Activated naive CD4-positive, alpha-beta T cell treated with Interleukin-2 at 50 U/mL for 16 hours (primary cell): ENCODE measurements at places on chromosomes 4 and X.
A peak's percentile ranks its signal among the peaks of the same experiment; 100 is the strongest.

DNA sequence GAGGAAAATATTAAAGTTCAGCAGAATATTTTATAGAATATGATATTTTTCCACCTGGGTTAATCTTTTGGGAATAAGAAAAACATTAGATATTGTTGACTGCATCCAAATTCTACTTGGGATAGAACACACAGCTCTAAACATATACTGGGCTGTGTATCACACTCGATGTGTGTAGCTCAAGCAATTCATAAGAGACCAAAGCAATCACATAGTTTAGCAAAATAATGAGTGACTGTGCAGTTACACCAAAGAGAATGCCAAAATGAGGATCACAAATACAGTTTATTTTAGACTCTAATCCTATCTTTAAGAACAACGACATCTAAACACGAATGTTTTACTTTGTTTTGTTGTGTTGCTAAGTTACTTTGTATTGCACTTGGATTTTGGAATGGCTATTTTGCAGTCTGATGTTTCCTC is 101.2 kb downstream of the CBR4 start:
- DNase-seq: no peak

DNA sequence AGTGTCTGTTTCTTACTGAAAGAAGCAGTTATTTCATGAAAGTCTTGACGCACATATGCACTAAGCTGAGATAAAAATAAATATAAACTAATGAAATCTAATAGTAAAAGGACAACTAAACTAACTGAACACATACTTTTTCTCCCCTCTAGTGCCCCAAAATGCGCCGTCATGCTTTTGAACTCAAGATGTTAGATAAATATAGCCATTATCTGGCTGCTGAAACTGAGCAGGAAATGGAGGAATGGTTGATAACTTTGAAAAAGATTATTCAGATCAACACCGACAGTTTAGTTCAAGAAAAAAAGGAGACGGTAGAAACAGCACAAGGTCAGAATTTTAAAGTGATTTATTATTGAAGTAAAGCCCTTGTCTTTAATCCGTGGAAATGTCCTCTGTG is 70.2 kb downstream of the DOCK11 start:
- no peak for DNase-seq

DNA sequence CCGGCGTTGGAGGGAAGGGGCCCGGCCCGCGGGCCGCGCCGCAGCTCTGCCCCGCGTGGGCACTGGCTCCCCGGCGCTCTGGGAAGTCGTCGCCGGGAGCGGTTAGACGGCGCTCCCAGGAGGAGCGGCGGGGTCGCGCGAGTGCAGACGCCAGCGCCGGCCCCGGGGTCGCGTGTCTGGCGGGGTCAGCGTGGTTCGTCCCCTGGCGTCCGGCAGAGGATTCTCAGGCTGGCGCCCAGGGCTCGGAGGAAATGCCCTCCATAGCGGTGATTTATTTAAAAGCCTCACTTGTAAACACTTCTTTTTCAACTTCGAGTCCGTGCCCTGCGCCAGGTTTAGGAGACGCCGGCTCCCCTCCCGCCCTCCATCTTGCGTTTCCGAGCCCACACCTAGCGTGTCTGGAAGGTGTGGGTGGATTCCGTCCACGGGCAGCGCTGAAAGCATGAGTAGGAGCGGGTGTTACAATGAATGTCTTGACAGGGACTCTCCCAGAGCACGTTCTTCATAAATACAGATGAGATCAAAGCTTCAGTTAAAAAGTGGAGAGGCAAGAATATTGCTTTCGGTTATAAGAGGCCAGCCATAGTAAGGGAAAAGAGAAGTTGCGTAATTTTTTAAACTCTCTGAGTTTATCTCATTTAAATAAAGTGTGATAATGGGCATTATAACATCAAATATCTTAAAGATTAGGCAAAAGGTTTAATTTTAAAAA is 692 bp downstream of the FAM241A start:
- peak; percentile 81 for DNase-seq

GRCh38 chrX:43644124-43644701 is 11.9 kb upstream of the MAOA start:
- DNase-seq: no peak

GRCh38 chrX:5528057-5528456 is 700.6 kb downstream of the NLGN4X start:
- DNase-seq: no peak

DNA sequence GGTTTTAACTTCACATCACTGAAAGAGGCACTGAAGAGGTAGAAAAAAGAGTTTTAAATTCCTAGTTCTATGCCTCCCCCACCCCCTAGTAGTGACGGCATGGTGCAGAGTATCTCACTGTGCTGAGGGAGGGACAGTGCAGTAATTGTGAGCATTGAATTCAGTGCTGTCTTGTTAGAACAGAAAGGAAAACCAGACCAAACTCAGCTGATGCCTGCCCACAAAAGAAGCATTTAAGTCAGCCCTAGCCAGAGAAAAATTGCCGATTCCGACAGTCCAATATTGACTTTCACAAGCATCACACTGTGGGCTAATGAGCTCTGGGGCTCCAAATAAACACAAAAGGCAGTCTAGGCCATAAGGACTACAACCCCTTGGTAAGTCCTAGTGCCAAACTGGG is 417.7 kb downstream of the AR start:
- DNase-seq: no peak

- no peak for DNase-seq
Observed at GRCh38 chr4:5632571-5632970, 75.8 kb downstream of the EVC2 start.

DNA sequence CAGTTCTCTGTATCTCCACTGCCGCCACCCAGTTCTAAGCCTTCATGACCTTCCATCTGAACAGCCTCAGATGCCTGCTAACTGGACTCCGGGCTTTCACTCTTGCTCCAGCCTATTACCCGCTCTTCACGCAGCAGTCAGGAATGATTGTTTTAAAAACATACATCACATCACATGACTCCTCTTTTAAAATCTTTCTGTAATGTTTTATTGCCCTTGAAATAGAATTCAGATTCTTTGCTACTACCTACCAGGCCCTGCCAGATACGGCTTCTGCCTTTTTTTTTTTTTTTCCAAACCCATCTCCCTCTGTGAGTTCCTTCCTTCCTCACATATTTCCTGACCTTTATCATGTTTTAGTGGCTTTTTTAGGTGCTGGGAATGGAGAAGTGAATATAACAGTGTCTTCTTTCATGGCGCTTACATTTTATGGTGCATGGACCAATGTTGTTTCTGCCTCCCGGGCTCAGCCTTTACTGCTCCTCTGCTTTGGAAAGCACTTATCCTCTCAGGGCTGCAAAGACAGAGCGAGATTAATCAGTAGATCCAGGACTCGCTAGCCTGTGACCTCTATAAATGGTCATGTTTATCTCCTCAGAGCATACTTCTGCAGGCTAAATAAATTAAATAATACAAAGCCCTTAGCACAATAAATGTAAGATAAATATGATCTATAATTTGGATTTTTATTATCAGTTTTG is 58.0 kb downstream of the FBXO8 start:
- no peak for DNase-seq

DNA sequence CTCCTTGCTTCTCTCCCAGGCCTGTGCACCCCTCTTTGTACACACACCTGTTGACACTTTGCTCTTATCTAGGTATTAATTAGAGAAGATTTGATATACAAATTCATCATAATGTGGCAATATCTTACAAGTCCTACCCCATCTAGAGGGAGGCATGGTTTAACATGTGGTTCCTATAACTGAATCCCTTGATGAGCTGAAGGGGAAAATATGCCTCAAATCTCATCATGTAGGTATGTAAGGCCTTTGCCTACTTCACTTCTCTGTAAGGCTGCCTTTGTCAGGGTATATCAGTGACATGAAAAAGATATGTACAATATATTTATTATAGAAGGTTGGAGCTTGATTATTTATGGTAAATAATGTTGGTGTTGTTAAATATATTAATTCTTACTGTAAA is 31.9 kb downstream of the HTR2C start:
- DNase-seq: no peak

- no peak for DNase-seq
Observed at GRCh38 chrX:2340991-2341390, 159.8 kb downstream of the DHRSX start.

DNA sequence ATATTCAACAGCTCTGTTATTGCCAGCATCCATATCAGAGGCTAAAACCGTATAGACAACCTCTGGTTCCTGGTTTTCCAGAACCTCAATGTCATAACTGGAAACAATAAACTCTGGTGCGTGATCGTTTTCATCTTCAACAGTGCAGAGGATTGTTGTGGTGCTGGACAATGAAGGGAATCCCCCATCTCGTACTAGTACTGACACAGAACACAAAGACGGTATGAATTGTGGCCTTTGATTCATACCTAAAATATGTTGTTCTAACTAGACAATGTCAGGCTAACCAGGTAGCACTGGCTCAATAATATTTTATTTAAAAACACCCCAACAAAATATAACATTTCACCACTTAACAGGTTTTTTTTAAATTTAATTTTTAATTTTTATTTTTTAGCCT is 186.9 kb downstream of the DCHS2 start:
- DNase-seq: no peak

- no peak for DNase-seq
Observed at GRCh38 chr4:53748328-53748772, 157.1 kb upstream of the LNX1 start.

GRCh38 chr4:79013756-79014155 is 74.5 kb upstream of the PAQR3 start:
- DNase-seq: no peak

- DNase-seq: no peak
Observed at GRCh38 chr4:44652002-44652401, 577 bp upstream of the YIPF7 start.

GRCh38 chr4:173538909-173539445 is 8.9 kb upstream of the HAND2 start:
- DNase-seq: no peak

DNA sequence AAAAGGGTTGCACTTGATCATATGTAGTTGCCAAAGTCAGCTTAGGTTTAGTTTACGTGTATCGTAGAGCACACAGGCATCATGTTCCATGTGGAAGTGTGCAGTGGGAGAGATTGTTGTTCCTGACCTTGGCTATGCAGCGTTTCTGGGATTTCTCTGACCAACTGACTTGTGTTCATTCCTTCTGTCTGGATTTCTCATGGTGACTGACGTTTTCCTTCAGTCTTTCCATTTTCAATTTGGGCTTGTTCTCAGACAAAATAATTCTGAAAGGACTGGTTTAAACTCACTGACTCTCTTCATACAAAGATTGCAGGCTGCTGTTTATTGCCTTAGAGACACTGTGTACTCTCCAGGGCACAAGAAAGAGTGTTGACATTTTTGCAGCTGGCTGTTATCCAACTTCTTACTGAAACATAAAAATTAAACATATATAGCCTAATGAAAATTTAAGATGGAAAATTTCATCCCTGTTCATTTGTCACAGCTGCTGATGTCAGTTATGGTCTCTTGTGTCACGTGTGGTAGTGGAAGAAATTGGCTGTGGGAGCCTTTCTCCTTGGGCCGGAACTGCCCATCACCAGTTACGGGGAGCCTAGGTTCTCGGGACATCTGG is 95.4 kb downstream of the TNIP2 start:
- DNase-seq: no peak

GRCh38 chr4:120399826-120400225 is 333.2 kb upstream of the MAD2L1 start:
- DNase-seq: no peak

DNA sequence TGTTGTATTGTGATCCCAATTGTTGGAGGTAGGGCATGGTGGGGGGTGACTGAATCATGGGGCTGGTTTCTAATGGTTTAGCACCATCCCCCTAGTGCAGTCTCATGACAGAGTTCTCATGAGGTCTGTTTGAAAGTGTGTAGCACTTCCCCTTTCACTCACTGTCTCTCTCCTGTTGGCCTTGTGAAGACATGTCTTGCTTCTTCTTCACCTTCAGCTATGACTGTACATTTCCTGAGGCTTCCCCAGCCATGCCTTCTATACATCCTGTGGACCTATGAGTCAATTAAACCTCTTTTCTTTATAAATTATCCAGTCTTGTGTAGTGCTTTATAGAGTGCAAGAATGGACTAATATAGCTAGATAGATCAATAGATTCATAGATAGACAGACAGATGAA is 230.0 kb downstream of the MAGEE1 start:
- no peak for DNase-seq

DNA sequence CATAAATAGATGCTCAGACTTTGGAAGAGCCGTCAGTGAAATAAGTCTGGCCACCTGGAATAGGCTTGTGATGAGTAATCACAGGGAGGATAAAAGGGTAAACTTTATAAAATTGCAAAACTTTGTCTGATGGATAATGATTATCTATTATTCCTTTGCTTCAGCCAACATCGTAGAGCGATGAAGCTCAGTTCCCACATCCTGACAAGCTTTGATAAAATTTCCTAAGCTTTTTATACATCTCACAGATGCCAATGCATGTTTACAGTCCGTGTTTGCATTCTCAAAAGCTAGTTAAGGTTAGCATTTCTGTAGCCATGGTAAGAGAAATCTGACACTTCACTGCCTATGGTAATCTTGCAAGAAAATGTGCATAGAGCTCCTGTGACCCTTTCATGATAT is 15.4 kb upstream of the UGDH start:
- no peak for DNase-seq

DNA sequence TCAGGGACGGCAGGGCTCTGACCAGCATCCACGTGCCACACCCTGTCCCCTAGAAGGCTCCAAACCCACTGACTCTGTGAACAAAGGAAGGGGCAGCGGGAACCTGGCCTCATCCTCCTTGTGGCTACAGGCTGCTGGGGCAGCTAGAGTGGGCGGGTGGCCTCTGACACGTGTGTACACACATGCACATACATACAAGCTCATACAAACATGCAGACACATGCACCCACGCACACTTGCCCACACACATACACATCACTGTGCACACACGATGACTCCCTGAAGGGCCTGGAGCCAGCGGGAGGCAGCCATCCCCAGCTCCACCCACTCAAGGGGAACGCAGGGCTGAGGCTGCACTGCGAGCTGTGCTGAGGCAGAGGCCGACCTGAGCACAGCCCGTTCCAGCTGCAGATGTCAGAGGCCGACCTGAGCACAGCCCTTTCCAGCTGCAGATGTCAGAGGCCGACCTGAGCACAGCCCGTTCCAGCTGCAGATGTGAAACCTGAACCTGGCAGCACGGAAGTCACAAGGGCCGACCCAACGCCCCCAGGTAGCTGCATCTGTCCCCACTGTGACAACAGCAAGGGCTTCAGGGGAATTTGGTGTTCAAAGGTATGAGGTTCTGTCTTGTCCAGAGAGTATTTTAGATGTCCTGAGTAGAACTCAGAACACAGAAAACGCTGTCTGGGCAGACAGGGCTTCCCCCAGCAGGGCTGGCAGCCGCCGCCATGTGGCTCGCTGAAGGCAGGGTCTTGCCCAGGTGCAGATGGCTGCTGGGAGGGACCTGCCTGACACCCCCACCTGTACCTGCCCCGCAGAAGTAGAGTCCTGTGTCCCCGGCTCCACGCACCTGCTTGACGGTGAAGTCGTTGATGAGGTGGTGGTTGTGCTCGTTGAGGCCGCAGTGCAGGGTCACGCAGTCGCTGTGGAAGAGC is 33.5 kb downstream of the CTBP1 start:
- DNase-seq: no peak

- no peak for DNase-seq
Observed at GRCh38 chr4:120085705-120086104, 19.1 kb upstream of the MAD2L1 start.
